ENCODE measurements at places on chromosomes 4 and X. TPM values are rescaled to one million over a fixed set of nuclear protein-coding genes. Genes with fewer than 3 reads are reported as not detected.

The ATP8A1 gene
- 28.7 TPM for polyA plus RNA-seq

The AMOT gene
- 7.9 TPM for polyA plus RNA-seq

The TMEM47 gene
- 9.3 TPM for polyA plus RNA-seq

The ZNF157 gene
- polyA plus RNA-seq: 0.17 TPM

The AFF2 gene
- polyA plus RNA-seq: 6.3 TPM

The PABPC1L2A gene
- polyA plus RNA-seq: not detected

Data from Purkinje cell (primary cell).